ENCODE measurements at places on chromosomes 2 and 18. TPM values are rescaled to one million over a fixed set of nuclear protein-coding genes. Genes with fewer than 3 reads are reported as not detected.

DNA sequence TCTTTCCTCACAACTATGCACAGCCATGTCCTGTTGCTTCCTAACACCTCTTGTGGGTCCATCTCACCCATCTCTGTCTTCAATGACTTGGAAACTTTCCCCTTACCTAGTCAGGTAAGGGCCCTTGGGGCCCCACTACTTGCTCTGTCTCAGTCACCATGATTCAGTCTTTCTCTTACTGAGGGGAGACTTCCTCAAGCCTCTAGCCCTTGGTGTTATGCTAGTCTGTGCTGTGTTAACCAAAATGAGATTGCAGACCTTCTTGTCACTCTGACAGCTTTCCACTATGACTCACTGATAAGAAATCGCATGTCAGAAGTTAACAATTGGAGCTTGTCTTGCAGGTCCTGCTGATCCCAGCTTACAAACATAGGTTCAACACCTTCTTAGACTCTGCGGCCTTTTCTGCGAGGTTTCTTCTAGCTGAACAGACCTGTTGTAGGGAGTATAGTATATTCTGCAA lies 65.3 kb downstream of the WDR75 start:
- no peak overlapping the region for H3K4me3 ChIP-seq
- no peak overlapping the region for H3K27ac ChIP-seq
- DNase-seq, result no peak
- H3K4me1 ChIP-seq, result peaks cover 14% of the 10 kb centered on the region
- no peaks in the 10 kb centered on the region for H3K27me3 ChIP-seq

DNA sequence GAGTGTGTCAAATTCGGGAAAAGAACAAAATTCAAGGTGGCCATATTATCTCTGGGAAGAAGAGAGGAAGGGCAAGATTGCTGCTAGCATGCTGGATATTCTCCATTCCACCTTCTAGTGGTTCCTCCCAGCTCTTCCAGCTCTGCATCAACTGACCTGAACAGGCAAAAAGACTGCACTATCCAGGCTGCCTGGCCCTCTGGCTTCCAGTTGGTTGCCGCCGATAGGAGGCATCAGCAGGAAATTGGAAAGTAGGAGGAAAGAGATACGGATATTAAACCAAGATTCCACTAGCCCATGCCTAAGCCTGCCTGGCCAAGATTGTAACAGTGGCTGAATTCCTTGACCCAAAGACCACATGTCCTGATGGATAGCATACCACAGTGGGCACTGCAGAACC lies 1.7 kb upstream of the RTTN start:
- no peak overlapping the region for H3K27ac ChIP-seq
- no peaks in the 10 kb centered on the region for H3K27me3 ChIP-seq
- peaks cover 22% of the 10 kb centered on the region for H3K4me1 ChIP-seq
- DNase-seq, result no peak

Gene L3MBTL4
- total RNA-seq, result 5.2 TPM

DNA sequence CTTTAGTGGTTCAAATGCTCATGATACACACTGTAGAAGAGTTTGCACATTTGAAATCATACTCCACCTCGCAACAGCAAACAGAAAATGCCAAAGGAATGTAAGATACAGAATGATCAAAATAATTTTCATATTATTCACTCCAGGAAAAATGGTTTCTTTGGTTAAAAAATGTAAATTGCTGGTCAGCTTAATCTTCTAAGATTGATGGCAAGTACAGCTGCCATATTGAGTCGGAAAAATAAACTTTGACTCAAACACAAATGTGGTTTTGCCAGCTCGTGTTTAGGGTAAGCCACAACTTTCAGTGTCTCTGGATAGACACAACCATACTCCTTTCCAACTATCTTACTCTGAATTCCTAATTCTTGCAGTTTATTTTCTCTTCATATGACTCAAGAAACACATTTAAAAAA lies 154.9 kb upstream of the SMIM21 start:
- H3K4me3 ChIP-seq, result no peak overlapping the region
- H3K36me3 ChIP-seq, result no peaks in the 10 kb centered on the region
- no peak overlapping the region for H3K27ac ChIP-seq
- H3K4me1 ChIP-seq, result no peaks in the 10 kb centered on the region
- DNase-seq, result no peak

Gene NT5DC4
- total RNA-seq, result not detected

Gene LBX2
- total RNA-seq, result 0.38 TPM

Gene DYNAP
- 25.1 TPM for total RNA-seq

- H3K27me3 ChIP-seq, result no peaks in the 10 kb centered on the region
- no peak overlapping the region for H3K27ac ChIP-seq
- no peaks in the 10 kb centered on the region for H3K4me1 ChIP-seq
Observed at GRCh38 chr2:22375096-22375495, 1009.9 kb upstream of the KLHL29 start.

Gene MRO
- 0.83 TPM for total RNA-seq

Measured in esophagus squamous epithelium (tissue), 5 donors.